LoVo (cell line): ENCODE measurements at places on chromosomes 12 and 14.
A peak's percentile ranks its signal among the peaks of the same experiment; 100 is the strongest.

GRCh38 chr14:91831337-91831736 is 36.0 kb downstream of the TC2N start:
- DNase-seq: no peak

DNA sequence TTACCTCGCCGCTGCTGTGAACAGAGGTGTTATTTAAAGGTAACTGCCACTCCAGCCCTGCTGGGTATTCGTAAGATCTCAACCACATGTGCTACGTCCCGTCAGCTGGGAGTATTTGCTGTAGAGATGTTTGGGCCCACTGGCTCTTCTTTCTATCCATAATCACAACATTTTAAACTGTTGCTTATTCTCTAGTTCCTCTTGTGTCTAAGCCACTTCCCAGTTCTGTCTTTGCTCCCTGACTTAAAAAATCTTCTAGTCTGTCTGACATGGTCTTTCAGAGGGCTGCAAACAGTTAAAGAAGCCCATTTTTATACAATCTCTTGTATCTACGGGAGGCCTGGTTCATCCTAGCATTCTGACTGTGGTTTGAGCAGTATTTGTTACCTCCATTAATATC is 33.2 kb upstream of the HELB start:
- DNase-seq: no peak

GRCh38 chr12:84355561-84355960 is 557.0 kb downstream of the SLC6A15 start:
- no peak for DNase-seq

GRCh38 chr12:118391836-118392235 is 15.5 kb downstream of the SUDS3 start:
- no peak for DNase-seq

DNA sequence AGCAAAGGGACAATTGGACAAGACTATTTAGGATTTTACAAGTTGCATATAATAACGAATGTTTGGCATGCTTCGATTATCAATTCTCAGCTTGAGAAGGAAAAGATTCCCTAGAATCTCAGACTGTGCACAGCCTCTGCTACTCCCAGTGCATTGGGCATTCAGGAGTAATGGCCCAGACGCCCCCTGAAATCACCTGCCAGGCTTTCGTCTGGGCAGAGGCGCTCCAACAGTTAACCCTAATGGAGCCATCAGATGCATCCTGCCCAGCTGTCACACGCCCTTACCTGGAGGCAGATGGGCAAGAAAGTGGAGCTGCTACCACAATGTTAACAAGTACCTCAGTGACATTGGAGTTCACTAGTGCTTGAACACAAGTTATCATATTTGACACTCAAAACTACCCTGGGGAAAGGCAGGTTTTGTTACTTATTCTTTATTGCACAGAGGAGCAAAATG is 927 bp upstream of the LRP6 start:
- DNase-seq: peak; percentile 23

DNA sequence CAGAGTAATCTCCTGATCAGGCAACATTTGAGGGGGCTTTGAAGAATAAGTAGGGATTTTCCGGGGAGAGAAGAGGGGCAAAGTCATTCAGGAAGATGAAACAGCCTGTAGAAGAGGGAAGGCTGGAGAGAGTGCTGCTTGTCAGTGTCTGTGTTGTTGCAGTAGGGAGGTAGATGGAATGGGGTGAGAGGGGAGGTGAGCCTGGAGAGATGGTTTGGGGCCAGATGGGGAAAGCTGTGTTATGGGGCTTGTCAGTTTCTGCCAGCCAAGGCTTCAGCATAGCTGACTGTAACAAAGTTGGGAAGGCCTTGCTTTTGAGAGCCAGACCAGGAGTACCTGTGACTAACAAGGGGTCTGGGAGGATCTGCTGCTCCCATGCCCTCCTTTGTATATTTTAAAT is 18.0 kb downstream of the BICD1 start:
- DNase-seq: no peak

DNA sequence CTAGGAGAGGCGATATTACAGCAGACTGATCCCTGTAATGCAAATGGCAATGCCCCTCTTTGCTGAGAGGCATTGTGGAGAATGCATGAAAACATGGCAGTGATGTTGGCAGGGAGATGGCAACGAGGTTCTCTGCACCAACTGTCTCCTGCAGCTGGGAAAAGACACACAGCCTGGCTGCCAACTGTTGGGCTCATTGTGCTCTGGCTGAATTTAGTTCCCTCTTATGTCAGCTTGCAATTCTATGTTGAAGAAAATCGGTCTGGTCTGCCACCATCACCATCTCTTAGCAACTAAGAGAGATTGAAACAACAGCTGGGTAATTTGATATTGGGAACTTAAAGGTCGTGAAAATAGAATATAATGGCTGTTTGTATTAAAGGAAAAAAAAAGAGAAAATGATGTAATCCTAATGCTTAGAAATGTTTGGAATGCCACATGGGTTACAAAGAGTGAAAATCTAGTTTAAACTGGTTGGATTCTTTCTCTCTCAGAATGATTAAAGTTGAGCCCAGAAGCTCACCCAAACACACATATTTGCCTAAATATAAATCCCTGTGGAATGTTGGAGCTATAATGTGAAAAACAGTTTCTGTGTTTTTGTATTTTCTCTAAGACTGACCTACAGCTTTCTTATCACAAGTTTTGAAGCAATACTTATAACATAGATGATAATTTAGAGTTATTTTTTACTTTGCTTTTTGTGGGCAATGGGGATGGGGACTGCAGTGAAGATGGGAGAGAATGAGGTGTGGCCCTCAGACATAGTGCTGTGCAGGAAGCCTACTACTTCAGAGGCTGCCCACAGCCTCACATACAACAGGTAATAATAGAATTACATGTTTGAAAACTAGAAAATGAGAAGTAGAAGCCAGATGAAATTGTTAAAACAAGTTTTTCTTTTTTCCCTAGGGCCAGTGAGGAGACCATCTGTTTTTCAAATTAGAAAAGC is 143.7 kb downstream of the AKAP6 start:
- no peak for DNase-seq

DNA sequence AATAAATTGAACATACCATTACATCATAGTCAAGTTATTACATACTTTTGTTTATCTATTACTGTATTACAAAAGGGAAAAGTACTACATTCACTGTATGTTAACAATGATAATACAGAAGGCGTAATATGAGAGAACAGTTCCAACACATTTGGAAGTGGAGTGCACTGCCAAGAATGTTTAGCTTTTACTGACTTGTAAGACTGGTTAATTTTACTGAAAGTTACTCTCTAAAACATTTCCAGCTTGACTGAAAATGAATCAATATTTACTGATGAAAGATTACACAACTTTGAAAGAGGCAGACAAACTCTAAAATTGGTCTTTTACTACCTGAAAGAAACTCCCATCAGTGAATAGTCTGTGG is 728.5 kb downstream of the FSCB start:
- no peak for DNase-seq

- DNase-seq: no peak
Observed at GRCh38 chr12:64192644-64193444, 29.3 kb downstream of the KICS2 start.

DNA sequence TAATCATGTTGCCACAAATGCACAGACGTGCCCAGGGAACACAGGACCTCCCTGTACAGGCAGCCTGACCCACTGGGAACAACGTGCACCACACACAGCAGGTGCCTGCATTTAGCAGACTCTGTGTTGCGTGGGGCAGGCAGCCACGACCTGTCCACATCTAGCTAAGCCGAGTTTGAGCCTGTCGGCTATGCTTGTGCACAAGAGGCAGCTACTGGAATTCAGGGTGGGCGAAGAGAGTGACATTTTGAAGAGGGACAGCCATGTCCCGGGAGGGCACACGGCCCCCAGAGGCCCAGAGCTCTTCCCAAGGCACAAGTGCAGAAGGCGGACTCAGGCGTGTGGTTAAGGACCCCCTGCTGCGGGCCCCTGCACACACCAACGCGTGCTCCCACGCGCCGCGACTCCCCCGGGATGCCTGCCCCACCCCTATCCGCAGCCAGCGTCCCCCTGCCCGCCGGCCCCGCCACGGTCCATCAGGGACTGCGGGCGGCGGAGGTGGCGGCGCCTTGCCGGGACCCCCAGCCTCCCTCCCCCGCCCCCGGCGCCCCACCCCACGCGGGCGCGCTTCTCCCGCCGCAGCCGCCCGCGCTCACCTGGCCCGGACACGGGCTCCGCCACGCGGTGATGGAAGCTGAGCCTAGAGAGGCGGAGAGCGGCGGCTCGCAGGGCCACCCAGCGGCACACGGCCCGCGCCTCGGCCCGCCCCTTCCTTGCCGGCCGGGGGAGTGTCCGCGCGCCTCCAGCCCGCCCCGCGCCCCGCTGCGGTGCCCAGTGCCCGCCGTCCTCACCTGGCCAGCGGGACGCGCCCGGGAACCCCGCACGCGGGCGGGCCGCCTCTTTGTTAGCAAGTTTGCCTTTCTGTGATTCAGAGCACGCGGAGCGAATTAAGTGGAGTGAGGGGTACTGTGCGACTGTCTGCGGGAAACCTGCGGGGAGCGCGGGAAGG is 125.3 kb upstream of the PRMT8 start:
- peak; percentile 40 for DNase-seq

DNA sequence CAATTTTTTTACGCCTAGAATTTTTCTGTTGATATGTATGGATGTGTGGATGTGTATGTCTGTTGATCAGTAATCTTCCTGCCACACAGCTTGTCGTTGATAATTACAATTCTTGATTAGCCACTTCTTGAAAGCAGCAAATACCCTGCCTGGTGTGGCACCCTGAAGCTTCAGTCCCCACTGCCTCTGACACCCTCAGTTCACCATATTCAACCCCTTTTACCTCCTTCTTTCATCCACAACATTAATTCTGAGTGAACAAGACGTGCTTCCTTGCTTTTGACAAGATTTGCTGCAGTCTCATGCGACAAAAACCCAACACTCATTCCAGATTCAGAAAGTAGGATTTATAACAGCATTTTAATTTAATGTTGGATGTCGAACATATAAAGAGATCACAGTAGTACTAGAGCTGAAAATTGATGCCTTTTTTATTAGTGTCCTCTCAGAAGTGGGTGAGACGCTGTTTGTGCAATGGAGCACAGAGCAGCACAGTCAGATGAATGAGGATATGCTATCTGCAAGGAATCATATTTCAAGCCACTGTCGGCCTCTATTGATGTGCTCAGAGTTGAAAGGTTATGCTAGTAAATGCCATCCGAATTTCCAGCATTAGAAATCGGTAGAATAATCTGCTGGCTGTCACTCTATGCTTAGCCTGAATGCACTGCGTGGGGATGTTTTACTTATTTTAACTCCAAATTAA is 383.7 kb downstream of the EGLN3 start:
- no peak for DNase-seq

DNA sequence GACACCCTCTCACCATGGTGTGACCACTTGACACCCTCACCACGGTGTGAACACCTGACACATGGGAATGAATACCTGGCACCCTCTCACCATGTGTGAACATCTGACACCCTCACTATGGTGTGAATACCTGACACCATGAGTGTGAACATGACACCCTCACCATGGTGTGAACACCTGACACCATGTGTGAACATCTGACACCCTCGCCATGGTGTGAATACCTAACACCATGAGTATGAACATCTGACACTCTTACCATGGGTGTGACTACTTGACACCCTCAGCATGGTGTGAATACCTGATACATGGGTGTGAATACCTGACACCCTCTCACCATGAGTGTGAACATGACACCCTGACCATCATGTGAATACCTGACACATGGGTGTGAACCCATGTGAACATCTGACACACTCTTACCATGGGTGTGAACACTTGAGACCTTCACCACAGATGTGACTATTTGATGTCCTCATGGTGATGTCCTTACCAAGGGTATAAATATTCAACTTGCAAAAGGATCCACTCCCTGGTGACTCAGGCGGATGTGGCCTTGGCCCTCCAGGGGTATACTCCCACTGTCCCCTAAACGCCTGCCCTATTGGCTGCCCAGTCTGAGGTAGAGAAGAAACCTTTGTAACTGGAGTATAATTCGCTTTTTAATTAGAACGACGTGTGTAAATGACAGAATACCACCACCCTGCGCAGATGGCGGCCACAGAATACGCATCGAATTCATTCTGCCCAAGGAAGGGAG is 29.1 kb downstream of the RFLNA start:
- DNase-seq: no peak

DNA sequence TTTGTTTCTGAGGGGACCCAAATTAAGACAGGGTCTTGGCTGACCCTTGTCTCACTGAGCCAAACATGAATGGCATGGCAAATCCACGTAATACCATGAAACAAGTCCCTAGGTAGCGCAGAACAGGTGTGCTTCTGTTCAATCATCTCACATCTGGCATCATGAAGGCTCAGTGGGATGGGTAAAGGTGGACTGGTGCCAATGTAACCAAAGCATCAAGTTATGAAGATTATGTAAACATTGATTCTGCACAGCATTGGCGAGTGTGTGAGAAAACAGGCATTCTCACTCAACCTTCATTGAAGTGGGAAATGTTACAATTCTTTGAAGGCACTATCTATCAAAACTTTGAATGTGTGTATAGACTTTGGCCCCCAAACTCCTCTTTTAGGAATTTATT is 41.9 kb downstream of the PTGER2 start:
- DNase-seq: no peak

DNA sequence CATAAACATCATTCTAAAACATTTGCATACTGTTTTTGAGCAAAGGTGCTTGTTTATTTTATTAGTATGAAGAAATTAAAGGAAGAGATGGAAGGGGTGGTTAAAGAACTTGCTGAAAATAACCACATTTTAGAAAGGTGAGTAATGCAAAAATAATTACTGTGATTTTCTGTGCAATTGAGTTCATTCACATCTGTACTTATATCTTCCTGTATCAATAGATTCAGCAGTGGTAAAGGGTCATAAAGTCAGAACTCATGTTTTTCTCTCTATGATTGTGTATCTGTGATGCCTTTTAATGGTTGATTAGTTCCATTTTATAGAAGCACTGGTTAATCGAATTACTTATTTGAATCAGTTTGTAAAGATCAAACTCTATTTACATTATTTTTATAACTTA is 46.0 kb downstream of the TBK1 start:
- DNase-seq: no peak

- no peak for DNase-seq
Observed at GRCh38 chr12:59803735-59804134, 207.9 kb downstream of the SLC16A7 start.

GRCh38 chr12:65649126-65649525 is 175.2 kb upstream of the HMGA2 start:
- peak; percentile 93 for DNase-seq

DNA sequence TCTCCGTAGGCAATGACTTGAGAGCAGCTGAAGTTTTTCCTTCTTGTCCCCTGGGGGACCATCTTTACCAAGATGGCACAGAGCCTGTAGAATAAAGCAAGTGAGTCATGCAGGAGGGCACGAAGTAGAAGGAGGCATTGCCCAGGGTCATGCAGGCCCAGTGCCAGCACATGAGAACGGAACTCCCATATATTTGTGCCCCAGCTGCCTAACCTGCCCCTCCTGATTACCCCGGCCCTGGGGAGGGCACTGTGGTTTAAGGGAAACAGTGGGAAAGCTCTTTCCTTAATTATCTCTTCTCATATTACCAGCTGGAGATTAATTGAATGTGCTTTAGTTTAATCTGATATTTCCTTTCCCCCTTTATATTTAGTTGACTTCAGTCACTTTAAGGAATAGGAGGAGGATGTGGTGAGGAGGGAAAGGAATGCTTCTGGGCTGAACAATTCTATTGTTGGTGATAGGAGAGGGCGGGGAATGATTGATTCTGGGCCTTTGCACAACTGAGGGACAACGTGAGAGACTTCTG is 51.9 kb downstream of the RASSF8 start:
- DNase-seq: no peak
